NCI-H446 (cell line): ENCODE measurements at places on chromosomes 2 and 18.

GRCh38 chr2:195151711-195152110 lies 505.3 kb upstream of the SLC39A10 start:
- DNase-seq: no peak

GRCh38 chr2:16900405-16901025 lies 234.9 kb upstream of the CYRIA start:
- DNase-seq: peak; percentile 4

DNA sequence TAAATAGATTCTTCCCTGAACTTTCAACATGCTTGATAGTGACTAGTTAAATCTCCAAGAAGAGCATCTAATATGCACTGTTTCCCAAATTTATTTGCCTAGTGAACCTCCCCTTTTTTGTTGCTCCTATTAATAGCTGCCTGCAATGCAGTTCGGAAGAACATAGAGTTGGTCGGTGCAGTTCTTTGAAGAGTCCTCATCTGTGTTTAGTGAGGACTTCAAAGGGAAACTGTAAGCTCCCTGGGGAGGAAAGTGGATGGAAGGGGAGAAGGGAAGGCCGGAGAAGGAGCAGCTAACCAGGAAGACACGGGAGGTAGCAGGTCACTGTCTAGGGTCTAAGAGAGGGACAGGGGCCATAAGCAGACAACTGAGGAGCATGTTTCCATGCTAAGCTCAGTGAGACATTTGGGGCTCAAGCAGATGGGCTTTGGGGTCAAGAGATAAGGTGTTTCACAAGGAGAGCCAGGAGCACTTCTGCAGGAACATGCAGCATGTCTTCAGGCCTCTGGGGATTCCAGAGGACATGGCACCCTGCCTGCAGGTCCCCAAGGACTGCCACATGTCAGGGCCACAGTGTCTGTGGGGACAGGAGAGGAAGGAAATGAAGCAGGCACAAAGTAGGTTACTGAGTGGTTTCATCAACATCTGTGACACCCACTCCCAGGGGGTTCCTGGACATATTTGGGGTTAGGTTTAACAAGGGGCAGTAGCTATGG lies 48.7 kb upstream of the ANXA4 start:
- no peak for DNase-seq

DNA sequence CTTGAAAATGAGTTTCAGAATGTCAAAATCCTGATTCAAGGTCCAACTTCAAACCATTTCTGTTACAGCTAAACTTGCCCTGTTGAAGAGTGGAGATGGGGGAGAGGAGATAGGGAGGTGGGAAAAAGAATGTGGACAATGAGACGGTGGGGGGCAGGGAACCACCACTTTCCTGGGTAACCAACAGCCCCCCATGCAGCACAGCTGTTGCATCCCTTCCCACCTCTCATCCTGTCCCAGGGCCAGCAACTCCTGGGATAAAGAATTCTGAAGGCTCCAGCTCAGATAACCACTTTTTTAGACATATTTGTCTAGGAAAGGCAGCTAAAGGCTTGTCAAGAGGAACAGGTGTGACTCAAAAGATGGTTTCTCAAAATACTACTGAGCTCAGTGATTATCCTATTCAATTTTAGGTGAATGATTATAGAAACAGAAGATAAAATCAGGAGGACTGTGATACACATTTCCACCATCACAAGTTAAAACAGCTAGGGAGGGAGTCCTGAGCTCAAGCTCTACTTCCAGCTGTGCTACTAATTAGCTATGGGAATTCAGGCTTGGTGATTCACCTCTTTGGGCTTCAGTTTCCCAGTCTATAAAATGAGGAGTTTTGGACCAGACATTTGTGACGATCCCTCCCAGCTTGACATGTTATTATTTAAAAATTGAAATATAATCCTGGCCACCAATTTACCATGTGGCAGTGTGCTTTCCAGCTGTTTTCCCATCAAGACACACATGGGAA lies 36.3 kb downstream of the HDHD2 start:
- DNase-seq: no peak

DNA sequence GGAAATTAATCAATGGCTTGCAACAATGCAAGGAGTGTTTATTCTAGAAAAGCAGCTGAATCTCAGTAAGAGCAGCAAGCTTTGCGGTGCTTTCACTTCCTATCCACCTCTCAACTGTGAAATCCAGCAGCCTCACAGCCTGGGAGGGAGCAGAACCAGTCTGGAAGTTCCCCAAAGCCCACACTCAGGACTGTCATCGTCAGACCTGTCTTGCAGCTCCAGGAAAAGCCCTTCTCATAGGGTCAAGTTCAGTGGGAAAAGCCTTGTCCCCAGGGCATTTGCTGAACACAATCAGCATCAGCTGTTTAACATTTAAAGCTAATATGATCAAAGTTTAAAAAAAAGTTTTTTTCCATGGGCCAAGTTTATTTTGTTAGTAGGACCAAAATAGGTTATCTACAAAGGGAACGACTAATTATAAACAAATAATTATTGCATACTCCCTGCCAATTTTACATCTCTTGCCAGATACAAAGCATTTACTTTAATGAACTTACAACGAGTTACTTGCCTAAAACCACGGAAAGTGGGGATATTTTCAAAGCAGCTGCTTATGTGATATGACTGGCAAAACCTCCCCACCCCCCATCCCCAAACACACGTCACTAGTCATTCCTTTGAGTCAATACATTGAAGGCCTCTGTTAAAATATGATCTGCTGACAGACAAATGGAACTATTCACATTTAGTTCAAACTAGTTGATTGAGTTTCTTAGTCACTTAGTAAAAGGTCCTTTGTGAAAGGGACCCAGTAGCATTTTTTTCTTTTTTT lies 36.8 kb downstream of the PARD6G start:
- DNase-seq: no peak

DNA sequence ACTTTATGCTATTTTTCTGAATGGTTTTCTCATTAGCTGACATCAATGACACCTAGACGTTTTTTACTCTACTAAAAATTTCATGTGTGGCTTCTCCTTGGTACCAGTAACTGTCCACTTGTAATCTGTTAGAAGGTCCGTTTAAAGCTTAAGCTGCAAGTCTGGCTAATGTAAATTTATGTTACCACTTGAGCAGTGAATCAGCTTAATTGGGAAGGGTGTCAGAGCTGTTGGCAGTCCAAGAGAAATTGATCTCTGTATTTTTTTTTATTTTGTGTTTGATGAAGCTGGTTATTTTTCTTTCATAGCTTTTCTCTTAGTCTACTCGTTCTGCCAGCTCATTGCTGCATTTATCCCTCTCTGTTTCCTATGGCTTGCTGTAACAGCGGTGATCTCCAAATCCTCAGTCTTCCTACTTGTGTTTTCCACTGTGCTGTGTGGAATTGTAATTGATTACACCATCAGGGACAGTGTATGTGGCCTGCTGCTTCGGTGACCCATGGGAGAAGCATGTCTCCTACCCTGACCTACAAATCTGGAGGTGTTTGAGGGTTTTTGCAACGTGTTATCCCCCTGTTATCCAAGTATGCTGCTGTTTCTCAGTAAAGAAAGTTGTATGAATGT lies 724.2 kb upstream of the REG3G start:
- no peak for DNase-seq

DNA sequence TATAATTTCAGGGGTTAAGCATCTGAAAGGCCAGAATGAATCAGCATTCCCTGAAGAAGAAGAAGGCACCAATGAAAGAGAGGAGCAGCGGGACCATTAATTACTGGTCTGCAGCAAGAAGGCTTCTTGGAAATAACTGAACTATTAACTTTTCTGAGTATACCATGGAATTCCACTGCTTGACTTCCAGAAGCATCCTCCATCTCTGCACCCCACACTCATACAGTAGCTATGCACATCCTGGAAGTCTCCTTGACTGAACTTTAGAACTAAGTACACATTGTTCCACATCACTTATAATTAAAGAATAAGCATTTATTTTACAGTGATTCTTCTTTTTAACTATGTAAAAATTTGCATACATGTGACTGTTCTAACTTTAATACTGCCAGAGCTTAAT lies 131.5 kb downstream of the PPP1R1C start:
- no peak for DNase-seq

GRCh38 chr2:42063431-42064171 lies 15.8 kb downstream of the PKDCC start:
- no peak for DNase-seq

DNA sequence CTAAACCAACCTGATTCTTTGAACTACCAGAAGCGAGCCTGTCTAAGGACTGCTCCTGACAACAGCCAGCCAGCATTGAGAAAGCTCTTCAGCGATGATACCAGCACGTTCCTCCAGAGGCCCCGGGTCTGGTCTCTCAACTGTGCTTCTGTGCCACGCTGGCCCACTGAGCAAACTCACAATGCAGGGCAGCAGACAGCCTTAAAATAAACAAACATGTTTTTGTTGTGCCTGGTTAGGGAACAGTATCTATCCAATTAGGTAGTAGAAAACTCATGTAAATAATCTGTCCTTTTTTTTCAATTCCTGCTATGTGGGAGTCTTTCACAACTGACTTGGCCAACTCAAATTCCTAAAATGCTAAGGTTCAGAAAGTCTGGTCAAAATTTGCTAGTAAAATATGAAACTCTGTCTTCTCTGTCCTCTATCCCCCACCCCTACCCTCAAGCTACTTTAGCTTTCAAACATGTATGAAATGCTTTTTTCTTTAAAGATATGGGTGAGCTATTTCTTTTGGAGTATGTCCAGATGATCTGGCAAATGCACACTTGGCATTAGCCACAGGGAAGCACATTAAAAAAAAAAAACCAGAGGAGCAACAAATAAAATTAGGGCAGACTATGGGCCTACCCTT lies 21.4 kb upstream of the EML4 start:
- peak; percentile 64 for DNase-seq

GRCh38 chr18:5972298-5972697 lies 77.0 kb upstream of the TMEM200C start:
- DNase-seq: no peak

DNA sequence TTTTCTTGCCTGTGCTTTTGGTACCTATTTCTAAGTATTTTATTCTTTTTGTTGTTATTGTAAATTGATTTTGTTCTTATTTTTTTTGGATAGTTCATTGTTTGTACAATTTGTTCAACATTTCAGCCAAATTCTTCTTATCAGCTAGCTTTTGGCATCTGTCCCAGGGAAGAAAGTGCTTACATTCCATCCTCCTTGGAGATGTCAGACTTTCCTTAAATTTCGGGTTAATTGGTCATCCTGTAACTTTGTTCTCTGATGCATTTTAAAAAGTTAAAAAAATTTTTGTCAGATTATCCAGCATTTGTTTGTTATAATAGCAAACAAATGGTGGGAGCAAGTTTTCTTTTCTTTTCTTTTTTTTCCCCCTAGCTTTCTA lies 60.3 kb downstream of the PTH2R start:
- no peak for DNase-seq

- DNase-seq: no peak
These were observed 13.2 kb downstream of the CYP26B1 start for GRCh38 chr2:72134408-72134996.

- no peak for DNase-seq
These were observed 19.7 kb downstream of the SH3BP4 start for GRCh38 chr2:234971496-234971895.

GRCh38 chr2:173232956-173233744 lies 121.5 kb upstream of the CDCA7 start:
- DNase-seq: no peak

DNA sequence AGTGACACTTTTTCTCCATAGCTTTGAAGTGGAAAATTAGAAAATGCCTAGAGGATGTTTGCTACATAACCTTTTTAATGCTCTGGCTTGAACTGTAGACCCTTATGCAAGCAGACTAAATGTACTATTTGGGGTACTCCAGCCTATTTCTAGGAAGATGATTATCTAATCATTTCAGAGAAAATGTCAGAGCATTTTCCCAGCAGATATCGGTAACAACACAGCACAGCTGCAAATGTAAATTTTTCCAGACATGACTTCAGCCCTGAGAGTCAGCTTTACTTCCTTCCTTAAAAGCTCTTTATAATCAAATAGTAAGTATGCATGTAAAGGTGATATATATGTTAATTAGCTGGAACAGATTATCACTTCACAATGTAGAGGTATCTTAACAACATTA lies 1647.1 kb downstream of the SUCLG1 start:
- no peak for DNase-seq

DNA sequence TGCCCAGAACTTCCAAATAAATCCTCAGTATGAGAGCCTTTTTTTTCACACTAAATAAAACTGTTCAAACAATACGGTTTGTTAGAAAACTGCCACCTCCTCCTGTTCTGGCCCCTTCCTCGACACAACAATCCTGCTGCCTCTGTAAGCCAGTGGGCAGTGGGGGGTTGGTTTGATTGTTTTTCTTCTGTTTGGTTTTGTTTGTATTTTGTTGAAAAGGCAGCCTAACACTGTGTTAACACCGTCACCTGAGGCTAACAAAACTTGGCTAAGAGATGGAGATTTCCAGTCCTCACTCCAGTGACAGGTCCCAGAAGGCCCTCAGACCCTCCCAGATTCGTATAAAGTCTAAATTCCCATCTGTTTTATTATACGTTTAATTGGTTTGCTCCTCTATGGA lies 402.1 kb downstream of the ZNF521 start:
- no peak for DNase-seq

GRCh38 chr2:229825476-229825875 lies 96.3 kb downstream of the TRIP12 start:
- no peak for DNase-seq

- DNase-seq: no peak
These were observed 1.2 kb downstream of the CDK15 start for GRCh38 chr2:201807452-201807999.

GRCh38 chr2:228655331-228655730 lies 473.8 kb upstream of the SPHKAP start:
- no peak for DNase-seq

DNA sequence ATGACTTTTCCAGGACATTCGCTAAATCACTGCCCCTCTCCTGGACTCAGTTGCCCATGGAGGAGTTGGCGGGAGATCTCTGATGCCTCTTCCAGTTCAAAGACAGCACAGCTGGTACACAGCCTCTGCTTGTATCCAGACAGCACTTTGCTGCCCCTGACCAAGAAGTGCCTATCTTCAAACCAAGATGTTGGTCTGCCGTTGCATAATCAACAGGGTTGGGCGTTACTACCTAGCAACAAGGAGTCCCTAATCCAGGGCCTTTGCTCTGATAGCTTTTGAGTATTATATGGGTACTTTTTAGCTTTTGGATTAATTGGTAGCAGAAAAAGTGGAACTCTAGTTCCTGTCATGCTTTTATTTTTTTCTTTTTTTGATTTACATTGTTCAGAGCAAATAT lies 166.6 kb downstream of the FAM210A start:
- no peak for DNase-seq

- DNase-seq: no peak
These were observed 133.8 kb downstream of the MEIS1 start for GRCh38 chr2:66568650-66569300.

DNA sequence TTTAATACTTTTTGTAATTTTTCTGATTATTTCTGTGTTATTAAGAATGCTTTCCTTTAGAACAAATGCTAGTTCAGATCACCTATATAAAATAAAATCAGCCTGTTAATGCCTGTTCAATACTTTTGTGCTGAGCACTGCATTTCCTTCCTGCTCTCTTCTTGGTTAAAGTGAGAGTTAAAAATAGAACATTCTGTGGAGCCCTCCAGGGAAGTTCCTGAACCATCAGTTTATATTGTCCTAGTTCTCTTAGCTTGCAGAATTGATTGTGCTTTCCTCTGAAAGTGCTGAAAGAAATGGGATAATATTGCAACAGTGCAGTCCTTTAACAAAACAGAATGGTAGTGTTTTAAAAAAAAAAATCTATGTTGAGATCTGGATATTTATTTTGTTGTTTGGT lies 74.6 kb upstream of the UBXN4 start:
- no peak for DNase-seq

GRCh38 chr2:98539056-98539735 lies 69.1 kb downstream of the COA5 start:
- DNase-seq: no peak
